ENCODE measurements at places on chromosomes 3 and 15. TPM values are rescaled to one million over a fixed set of nuclear protein-coding genes. Genes with fewer than 3 reads are reported as not detected.
A peak's percentile ranks its signal among the peaks of the same experiment; 100 is the strongest.

Gene CEMIP
- total RNA-seq: 249 TPM

Gene UCN2
- 0.54 TPM for total RNA-seq

Gene C2CD4A
- not detected for total RNA-seq

Gene KIF15
- 17.1 TPM for total RNA-seq

DNA sequence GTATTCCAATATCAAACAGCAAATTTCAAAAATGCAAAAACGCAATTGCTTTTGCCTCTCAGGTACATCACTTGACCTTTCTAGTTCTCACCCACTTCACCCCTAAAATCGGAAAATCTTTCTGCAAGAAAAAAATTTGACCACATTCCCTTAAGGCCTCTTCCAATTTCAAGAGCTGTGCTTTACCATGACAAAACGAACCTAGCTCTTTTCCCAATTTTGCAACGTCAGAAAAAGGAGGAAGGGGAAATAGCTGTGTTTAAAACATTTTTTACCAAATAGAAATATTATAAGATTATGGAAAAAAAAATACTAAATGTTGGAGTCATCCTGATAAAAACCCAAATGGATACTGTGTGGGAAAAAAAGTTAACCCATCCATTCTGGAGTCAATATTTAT, 1.1 kb upstream of the NR2C2 start:
- no peak for DNase-seq

DNA sequence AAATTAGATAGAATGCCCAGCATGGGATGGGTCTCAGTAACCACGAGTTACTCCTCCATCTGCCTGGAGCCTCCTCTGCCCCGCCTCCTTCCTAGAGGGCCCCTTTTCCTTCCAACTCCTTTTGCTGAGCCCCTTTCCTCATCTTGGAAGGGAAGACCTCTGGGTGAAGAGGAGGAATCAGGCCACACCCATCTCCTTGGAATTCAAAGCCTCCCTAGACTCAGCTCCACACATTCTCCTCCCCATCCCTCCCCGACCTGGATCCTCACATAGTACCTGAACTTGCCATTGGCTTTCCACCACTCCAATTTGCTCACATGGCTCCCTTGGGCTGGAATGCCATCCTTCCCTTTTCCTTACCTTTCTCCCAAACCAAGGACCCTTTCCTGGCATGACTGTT, 128.8 kb downstream of the SMAD6 start:
- no peak for DNase-seq

DNA sequence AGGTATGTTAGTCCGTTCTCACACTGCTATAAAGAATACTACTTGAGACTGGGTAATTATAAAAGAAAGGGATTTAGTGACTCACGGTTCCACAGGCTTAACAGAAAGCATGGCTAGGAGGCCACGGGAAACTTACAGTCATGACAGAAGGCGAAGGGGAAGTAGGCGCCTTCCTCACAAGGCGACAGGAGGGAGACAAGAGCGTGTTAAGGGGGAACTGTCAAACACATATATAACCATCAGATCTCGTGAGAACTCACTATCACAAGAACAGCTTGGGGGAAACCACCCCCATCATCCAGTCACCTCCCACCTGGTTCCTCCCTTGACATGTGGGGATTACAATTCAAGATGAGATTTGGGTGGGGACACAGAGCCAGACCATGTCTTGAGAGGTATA, 30.4 kb downstream of the SPRED1 start:
- no peak for DNase-seq

DNA sequence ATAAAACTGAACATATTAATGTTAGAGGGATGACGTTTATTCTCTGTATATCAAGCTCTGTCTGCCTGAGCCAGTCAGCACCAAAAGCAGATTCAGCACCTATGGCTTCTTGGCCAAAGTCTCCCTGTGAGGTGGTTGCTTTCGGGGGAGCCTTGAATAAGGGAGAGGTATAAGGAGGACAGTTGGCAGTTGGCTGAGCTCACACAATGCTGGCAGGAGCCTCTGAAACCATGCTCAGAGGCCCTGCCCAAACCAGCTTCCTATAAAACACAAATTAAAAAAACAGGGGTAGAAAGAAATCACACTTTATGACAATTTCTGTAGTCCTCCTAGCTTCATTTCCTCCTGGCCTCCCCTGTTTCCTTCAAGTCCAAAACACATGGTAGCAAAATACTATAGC, 18.8 kb downstream of the ARHGEF3 start:
- DNase-seq: no peak

DNA sequence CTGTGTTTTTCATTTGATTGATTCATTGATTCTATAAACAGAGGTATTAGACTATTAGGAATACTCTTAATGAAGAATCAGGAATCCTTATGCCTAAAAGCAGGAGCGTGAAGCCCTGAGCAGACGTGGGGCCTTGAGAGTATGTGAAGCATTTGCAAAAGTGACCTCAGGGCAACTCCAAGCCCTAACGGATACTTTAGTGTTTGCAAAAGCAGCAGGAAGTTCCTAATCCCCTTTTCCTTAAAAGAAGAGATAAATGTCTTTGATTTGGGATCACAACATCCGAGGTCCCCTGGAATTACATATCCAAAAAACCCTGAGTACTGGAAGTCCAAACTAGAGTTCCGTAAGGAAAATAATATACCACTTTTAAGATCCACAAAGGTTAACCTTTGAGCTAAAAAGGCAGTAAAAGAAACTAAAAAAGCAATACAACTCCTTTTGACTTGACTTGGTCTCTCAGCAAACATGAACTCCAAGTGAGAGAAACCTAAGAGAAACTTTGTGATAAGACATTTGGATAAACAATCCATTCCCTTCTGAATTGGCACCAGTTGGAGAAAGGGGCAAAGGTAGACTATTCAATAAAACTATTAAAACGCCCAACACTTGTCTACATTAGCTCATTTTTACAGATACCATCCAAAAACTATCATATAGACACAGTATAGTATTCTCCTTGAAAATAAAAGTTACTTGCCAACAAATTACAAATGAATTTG, 27.4 kb downstream of the PRTG start:
- DNase-seq: no peak

DNA sequence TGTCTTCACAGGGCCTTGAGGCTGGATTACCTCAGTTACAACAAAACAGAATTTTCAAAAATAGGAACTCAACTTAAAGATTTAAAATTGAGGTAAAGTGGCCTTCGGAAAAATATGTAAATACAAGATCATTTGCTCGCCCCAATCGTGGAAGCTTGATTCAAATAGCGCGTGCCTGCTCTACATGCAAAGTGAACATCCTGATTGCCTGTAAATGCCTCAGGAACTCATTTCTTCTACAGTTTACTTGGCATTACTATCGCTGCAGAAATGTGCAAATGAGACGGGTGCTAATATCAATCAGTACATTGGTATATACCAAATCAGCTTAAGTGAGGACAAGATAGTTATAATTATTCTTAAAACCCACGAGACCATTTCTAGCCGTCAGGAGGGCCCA, 159.2 kb downstream of the XXYLT1 start:
- DNase-seq: no peak

- no peak for DNase-seq
These were observed 35.5 kb upstream of the CCR2 start for GRCh38 chr3:46318207-46318927.

DNA sequence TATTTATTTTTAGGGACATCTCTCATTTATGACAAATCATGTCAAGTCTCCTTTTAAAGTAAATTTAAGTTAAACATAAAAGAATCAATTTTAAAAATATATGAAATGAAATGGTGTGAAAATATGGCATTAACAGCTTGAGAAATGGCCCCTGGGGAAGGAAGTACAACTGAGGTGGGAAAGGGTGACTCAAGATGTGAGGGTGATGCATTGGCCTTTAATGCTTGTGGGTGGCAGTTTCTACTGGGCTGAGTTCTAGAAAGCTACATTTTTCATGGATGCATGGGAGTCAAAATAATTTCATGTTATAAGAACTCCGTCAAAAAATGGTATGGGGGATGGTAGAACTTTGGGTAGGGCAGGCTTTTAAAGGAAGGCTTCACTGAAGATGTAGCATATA, 708.8 kb upstream of the CFAP20DC start:
- no peak for DNase-seq

DNA sequence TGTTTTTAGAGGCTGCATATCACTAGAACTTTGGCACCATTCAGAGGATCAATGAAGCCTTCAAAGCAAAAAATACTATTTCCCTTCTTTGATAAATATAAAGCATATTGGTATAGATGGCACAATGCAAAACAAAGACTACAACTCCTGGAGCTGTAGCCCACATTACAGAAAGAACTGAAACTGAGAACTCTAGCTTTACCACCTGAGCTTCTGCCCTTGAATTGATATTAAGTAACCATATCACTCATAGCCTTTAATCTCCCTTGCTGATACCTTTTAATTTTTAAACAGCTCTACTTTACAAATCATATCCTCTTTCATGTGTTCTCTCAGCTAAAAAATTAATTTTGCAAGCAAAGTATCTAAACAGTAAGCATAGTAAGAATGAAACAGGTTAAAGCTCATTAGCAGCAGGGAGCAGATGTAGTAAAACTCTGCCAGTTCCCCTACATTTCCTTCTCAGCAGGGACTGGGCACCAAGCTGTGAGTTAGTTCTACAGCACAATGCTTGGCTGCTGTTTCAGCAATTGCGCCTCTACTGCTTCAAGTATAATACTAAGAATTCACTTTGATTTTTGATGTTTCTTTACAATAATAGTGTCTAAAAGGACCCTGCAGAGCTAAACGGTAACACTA, 97.9 kb upstream of the NANOGP8 start:
- no peak for DNase-seq

GRCh38 chr3:36451816-36452215, 71.5 kb downstream of the STAC start:
- DNase-seq: no peak

DNA sequence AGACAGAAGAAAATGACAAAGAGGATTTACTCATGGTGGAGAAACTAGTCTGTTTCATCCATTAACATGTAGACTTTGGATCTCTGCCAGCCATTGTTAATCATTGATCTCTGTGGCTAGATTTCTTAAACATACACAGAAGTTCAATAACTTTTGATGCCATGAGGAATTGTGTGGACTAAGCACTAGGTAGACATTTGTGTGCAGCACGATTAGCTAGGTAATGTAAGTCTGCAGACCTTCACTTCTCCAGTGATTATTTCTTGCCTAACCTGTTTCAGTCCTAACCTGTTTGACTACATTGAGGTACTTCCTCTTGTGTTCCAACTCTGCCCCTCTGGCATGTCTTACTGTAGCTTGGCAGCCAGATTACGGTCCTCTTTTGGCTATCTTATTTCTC, 928.5 kb upstream of the ROBO1 start:
- no peak for DNase-seq

DNA sequence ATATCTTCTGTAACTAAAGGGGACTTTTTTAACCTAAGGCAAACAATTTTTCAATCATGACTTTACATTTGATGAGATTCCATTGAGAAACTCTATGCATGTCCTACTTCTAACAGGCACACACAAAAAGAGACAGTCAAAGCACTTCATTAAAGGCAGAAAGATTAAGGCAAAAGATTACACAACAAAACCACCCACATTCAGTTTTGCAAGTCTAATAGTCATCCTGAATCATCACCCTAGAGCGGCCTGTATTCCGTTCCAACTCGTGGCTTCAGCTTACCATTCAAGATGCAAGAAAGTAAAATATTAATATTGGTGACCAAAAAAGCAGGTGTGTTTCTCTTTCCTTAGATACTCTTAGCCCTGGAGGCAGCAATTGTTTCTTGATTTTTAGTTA, 205.9 kb downstream of the P3H2 start:
- DNase-seq: peak; percentile 94

DNA sequence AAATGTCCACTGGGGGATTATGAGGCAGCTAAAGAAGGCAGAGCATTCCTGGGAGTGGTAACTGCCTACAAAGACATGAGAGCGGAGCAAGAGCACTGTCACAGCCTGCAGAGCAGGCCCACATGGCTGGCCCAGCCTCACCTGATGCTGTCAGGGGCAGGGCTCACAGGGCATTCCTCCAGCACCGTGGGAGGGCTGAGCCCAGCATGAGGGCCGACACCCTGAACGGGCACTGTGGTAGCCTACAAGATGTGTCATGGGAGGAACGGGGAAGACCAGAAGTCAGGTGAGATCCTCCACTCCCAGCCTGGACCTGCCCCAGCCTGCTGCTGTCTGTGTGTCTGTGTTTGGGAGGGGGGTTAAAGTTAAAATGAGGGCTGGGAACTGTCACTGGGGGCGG, 30.1 kb downstream of the CCDC12 start:
- no peak for DNase-seq

DNA sequence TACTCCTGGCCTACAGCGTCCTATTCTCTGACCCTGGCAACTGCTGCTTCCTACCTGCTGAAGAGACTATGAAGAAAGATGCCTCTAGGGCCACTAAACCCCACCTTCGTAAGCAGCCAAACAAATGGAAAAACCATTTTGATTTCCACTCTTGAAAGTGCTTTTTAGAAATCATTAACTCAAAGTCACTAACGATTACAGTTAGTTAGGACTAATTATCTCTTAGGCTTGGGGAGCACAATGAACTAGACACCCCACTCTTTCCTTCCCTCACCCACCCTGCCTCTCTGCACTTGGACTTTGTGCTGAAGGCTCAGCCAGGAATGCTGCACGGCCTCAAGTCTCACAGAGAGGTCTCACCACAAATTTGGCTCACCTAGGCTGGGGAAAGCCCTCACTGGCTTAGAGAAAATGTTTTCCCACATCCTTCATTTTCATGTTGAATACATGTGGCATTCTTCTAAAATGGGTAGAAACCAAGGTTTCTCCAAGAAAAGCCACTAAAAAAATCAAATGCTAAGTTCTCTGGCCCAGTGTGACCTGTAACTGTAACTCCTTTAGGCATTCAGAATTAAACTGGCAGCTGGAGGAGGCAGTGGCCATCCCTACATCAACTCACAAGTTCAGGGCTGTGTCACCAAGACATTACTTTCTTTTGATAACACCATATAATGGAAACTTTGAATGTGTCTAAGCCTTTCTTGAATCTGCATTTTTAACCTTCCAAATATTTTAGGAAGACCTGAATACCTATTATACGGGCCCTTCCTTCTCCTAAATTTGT, 47.1 kb downstream of the NPTN start:
- DNase-seq: no peak

Measured in fibroblast of the aortic adventitia (primary cell).